Substantia nigra (tissue), 51 donors: ENCODE measurements at places on chromosomes 12 and 14.
A peak's percentile ranks its signal among the peaks of the same experiment; 100 is the strongest.

DNA sequence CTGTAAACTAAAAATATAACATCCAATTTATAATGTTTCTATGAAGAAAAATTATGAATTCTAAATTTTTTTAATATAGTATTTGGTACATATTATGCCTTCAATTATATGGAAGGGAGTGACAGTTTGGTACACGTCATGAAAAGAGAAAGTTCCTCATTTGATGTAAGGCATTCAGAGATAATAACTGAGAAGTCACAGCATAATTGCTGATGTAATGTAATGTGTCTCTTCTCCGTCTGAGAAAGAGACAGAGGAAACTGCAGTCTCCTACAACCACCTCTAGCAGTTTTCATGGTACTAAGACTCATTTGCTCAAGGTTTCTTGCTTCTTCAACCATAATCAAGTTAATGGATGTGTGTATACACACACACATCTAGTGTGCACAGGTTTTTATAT, 2.3 kb upstream of the CD69 start:
- no peak for DNase-seq

GRCh38 chr12:113222730-113223531, 1.7 kb downstream of the TPCN1 start:
- peak; percentile 55 for DNase-seq

- DNase-seq, result no peak
These were observed 15.3 kb downstream of the TNFAIP2 start for GRCh38 chr14:103138301-103139131.

DNA sequence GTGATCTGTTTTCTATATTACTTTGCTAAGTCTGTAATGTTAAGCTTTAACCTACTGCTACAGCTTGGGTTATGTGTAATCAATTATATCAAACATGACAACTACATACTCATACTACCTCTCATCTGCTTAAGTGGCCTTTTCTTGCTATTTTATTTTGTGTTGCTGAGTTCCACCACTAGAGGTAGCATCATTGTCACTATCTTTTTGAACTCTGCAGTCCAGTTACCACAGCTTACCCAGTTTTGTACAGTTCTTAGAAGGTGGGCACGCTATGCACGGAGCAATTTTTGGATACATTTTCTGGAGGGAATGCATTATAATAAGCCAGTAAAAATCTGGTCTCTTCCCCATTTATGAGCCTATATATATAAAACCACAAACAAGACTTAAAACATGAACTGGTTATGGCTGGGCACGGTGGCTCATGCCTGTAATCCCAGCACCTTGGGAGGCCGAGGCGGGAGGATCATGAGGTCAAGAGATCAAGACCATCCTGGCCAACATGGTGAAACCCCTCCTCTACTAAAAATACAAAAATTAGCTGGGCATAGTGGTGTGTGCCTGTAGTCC, 48.5 kb downstream of the SAV1 start:
- DNase-seq, result no peak

DNA sequence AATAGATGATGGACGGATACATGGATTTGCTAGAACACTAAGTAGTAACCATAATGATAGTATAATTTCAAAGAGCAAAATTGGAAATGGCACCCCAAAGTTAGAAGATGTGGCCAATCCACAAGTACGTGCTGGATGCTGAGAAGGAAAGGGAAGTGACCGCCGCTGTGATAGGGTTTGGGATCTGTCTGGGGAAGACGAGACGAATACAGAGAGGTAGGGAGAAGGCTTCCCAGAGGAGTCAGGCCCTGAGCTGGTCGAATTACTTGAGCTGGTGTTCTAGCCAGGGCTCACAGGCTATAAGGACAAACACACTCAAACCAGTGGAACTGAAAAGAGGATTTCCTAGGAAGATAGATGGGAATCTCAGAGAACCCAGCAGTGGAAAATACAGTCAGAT, 9.4 kb upstream of the ACVR1B start:
- no peak for DNase-seq

DNA sequence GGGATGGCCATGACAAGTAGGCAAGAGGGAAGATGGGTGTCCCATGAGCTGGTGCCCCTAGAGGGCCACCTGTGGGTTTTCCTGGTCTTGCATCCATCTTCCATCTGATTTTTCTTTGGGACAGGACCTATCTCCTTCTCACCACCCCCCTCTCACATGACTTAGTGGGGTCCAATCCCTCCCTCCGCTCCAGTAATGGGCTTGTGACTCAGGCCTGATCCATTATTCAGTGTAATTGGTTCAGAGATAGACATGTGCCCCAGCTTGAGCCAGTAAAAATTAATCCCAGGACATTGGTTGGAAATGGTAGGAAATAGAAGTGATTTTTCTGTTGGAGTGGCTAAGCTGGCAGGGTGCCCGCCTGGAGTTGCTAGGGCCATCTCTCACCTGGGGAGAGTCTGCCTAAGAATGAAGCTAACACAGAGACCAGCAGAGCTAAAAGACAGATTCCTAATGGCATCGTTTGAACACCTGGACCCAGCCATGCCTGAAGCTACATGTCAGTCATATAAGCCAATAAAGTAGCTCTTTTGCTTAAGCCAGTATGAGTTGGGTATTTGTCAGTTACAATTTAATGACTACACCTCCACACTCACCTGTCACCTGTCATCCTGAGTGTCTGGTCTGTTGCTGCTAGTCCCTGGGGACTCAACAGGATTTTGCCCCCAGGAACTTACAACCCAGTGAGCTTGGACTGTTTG, 14.7 kb downstream of the RASAL1 start:
- DNase-seq, result no peak

DNA sequence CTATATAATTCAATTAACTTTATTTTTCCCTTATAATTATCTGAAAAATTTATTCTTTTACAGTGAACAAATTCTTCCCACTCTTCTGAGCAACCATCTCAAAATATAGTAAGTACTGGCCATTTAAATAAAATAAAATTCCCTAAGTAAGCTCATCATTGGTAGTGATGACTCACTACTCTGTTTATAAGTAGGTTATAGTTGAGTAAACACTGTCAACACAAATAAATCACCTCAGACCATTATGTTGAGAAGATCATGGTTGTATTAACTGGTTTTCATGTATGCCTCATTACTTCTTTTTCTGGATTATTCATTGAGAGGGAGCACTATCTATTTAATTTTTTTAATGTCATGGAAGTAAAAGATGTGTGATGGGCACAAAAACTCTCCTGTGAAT, 220.5 kb downstream of the SEC23A start:
- DNase-seq, result no peak

DNA sequence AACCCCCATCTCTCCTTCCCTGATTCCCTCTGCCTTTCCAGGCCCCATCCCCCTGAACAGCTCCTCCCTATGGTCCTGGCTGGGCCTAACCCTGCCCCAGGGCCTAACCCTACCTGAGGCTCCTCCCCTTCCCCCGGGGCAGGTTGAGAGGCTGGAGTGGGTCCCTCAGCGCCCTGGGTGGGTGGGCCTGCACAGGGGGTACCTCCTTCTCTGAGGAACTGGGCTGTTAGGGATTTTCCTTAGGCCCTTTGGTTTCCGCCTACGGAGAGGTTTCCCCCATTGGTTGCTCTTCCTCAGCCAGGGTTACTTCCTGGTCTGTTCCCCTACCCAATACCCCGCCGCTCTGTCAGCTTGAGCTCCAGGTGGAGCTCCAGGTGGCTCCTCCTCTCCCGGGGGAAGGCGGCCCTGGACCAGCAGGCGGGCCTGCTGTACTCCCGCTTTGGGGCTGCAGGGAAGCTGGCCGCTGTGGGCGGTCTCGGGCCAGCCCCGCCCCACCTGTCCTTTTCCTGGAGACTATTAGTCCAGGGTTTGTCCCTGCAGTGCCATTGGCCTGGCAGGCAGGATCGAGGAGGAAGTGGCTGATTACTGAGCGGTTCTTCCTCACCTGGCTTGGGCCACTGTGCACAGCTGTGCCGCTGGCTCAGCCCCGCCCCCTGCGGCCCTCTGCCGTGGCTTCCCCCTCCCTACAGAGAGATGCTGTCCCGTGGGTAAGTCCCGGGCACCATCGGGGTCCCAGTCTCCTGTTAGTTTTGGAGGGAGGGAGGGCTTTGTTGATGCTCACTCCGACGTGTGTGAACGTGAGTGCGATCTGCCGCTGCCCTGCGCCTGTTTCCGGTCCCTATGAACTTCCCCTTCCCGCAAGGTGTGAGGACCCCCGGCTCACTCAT, 2.5 kb downstream of the C12orf57 start:
- no peak for DNase-seq

GRCh38 chr14:104142136-104142945, 4.0 kb downstream of the KIF26A start:
- DNase-seq, result no peak

- no peak for DNase-seq
These were observed 108.5 kb downstream of the GCH1 start for GRCh38 chr14:54794159-54794558.

- DNase-seq, result no peak
These were observed 231.2 kb downstream of the VRK1 start for GRCh38 chr14:97028382-97028781.

- DNase-seq, result no peak
These were observed 130.3 kb upstream of the STXBP6 start for GRCh38 chr14:25180221-25180620.

DNA sequence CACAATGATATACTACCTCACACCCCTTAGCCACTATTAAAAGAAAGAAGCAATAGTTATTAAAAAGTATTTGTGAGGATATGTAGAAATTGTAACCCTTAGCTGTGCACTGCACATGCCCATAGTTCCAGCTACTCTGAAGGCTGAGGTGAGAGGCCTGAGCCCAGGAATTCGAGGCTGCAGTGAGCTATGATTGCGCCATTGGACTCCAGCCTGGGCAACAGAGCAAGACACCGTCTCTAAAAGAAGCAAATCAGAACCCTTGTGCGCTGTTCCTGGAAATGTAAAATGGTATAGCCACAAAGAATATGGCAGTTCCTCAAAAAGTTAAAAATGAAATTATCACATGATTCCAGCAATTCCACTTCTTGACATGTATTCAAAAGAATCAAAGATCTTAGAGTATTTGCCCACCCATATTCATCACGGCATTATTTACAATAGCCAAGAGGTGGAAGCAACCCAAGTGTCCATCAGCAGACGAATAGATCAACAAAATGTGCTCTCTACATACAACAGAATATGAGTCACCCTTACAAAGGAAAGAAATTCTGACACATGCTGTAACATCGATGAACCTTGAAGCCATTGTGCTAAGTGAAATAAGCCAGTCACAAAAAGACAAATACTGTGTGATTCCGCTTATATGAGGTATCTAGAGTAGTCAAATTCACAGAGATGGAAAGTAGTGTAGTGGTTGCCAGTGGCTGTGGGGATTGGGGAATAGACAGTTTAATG, 23.7 kb upstream of the YLPM1 start:
- DNase-seq, result no peak

DNA sequence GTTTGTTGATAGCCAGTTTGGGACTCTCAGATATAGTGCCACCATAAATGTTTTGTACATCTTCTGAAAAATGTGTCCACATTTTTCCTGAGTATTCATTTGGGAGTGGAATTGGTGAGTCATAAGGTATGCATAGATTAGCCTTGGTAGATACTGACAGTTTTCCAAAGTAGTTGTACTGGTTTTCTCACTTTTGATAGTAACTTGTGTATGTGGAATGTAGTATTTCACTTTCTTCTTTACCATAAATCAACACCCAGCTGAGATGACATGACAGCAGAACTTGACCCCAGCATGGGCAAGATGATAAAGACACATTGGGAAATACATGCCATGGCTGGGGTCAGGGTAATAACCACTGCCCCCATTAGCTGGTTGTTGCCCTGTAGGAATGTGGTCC, 5.4 kb downstream of the FBXW8 start:
- DNase-seq, result no peak

GRCh38 chr14:55356913-55357312, 54.7 kb downstream of the ATG14 start:
- no peak for DNase-seq

GRCh38 chr14:20501346-20501745, 4.0 kb upstream of the RNASE10 start:
- no peak for DNase-seq

DNA sequence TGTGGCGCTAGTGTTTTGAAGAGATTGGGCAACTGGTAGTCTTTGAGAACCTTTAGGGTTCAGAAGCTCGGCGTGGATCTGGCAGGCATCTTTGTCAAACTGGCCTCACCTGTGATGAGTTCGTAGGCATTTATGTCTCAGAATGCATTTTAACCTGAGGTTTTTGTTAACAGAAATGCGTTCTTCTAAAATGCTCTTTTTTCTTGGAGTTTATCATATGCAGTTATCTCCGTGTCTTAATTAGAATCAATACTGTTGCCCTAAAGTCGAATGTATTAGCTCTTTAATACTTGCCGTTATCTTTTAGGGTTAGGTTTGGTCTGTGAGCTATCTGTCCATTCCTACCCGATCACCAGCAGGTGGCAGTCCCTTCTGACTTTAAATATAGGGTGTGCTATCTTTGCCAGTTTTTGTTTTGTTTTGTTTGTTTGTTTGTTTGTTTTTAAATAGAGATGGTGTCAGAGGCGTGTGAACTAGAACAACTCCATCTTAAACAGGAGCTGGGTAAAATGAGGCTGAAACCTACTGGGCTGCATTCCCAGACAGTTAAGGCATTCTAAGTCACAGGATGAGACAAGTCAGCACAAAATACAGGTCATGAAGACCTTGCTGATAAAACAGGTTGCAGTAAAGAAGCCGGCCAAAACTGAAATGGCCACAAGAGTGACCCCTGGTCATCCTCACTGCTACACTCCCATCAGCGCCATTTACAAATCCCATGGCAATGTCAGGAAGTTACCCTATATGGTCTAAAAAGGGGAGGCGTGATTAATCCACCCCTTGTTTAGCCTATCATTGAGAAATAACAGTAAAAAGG, 1.4 kb downstream of the ATF1 start:
- no peak for DNase-seq

DNA sequence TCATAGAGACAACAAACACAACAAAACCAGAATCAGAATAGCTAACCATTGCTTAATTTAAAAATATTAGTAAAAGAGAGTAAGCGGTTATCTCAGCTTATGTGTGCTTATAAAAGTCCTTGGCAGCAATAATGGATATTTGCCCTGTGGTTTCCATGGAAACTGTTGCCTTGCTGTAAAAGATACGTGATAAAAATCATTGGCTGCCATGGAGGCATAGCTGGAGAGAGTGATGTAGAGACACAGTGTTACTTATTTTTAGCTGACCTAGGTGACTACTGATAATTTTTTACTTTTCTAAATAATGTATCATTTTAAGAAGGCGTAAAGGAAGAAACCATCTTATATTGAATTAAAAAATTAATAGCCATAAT, 92.9 kb downstream of the ERC1 start:
- no peak for DNase-seq

DNA sequence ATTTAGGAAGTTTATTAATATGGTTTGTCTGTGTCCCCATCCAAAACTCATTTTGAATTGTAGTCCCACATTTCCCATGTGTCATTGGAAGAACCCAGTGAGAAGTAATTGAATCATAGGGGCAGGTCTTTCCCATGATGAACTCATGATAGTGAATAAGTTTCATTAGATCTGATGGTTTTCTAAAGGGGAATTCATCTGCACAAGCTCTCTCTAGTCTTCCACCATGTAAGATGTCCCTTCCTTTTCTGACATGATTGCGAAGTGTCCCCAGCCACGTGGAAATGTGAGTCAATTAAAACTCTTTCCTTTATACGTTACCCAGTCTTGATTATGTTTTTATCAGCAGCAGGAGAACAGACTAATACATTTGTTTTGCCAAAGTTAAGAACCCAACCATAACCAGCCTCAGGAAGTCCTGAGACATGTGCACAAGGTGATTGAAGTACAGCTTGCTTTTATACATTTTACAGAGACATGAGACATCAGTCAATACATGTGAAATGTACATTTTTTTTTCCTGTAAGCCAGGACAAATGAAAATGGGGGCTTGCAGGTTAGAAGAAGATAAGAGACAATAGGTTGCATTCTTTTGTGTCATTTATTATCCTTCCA, 1136.7 kb downstream of the TMEM121 start:
- no peak for DNase-seq
